ENCODE measurements at places on chromosomes 5 and 9. TPM values are rescaled to one million over a fixed set of nuclear protein-coding genes. Genes with fewer than 3 reads are reported as not detected.

DNA sequence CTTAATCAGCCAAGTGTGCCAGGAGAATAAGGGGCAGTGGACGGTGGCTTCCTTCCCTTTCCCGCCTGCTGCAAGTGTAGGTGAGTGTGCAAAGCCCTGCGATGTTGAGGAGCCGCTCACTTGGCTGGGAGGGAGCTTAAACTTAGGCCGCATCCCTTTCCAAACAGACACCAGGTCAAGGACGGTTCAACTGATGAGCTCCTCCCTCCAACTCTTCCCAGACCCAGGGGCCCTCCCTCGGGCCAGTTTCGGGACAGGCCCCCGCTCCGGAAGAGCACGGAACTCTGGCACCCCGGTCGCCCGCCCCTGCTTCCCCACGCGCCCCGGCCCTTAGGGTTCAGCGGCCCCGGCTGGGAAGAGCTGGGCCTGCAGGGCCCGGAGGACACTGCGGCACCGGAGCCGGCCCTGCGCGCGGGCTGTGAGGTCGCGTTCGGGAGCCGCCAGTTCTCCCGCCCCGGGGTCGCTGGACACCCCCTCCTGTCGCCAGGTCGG, 481 bp downstream of the MRPL36 start:
- DNase-seq: no peak

- DNase-seq: no peak
Measured at GRCh38 chr5:160384681-160385080, 14.3 kb upstream of the C1QTNF2 start.

- no peak for DNase-seq
Measured at GRCh38 chr9:105291938-105292337, 47.5 kb downstream of the SLC44A1 start.

DNA sequence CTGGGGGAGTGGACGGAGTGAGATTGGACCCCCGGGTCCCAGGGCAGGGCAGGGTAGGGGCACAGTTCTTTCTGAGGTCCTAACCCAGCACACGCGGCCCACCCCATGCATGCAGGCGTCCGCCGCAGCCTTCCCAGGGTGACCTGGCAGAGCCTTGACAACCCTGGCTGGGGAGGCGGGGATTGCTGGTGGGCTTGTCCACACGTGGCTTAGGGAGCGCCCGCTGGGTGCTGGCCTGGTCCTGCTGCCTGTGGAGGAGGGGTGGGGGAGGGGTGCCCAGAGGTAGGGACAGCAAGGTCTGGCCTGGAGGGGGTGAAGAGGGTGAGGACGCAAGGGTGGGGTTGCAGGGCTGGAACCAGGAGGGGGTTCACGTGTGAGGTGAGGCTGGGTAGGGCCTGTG, 6.0 kb downstream of the RXRA start:
- DNase-seq: peak; percentile 79

GRCh38 chr9:120424248-120424647, 155.7 kb downstream of the CDK5RAP2 start:
- no peak for DNase-seq

GRCh38 chr9:25449503-25449902, 228.7 kb downstream of the TUSC1 start:
- no peak for DNase-seq

GRCh38 chr5:168302785-168303184, 11.3 kb downstream of the WWC1 start:
- no peak for DNase-seq

The IL13 gene
- total RNA-seq: not detected

- no peak for DNase-seq
Measured at GRCh38 chr5:136396886-136397285, 31.5 kb upstream of the TRPC7 start.

- no peak for DNase-seq
Measured at GRCh38 chr5:116912221-116912620, 337.6 kb upstream of the SEMA6A start.

GRCh38 chr5:142426129-142427014, 101.6 kb upstream of the SPRY4 start:
- DNase-seq: no peak

DNA sequence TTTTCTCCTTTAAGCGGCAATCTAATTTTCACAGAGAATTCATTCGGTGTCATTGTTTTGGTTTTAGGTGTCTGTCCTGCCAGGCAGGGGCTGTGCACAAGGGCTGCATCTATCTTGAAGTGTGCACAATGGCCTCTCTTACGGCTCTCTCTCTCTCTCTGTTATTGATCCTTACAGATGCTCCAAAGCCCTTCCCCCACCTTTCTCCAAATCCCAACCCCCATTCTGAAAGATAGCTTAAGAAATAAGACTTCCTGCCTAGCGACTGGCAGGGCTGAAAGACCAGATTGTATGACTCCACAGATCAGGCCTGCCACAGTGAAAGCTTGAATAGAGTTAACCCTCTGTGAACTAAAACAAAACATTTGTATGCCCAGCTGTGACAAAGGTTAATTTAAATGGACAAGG, 86.5 kb upstream of the NR5A1 start:
- no peak for DNase-seq

DNA sequence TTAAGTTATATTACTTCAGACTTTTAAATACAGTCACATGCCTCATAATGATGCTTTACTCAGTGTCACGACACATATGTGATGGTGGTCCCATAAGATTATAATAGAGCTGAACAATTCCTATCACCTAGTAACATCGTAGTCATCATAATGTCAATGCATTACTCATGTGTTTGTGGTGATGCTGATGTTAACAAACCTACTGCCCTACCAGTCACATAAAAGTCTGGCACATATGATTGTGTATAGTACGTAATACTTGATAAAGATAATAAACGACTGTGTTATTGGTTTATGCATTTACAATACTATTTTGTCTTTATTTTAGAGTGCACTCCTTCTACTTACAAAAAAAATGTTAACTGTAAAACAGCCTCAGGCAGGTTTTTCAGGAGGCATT, 103.7 kb downstream of the PAM start:
- DNase-seq: no peak

The PCDHB3 gene
- not detected for total RNA-seq

The PCDHGA6 gene
- 1.0 TPM for total RNA-seq

DNA sequence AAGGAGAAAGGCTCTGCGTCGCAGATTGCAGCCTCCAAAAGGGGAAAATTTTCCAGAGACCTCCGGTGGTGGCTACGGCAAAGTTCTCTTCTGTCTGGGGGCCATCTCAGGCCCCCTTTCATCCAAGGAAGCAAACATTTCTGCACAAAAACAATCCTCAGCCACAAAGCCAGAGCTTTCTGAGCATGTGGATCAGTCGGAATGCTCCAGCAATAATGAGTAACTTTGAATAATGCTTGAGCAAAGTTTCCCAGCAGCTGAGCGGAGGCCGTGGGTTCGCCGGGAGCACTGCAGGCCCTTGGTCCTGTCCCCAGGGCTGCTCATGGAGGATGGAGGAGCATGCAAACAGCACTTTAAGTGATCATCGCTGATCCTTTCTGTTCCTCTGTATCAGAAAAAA, 60.2 kb upstream of the UNC5A start:
- no peak for DNase-seq

GRCh38 chr5:178108966-178109365, 4.4 kb upstream of the N4BP3 start:
- no peak for DNase-seq

DNA sequence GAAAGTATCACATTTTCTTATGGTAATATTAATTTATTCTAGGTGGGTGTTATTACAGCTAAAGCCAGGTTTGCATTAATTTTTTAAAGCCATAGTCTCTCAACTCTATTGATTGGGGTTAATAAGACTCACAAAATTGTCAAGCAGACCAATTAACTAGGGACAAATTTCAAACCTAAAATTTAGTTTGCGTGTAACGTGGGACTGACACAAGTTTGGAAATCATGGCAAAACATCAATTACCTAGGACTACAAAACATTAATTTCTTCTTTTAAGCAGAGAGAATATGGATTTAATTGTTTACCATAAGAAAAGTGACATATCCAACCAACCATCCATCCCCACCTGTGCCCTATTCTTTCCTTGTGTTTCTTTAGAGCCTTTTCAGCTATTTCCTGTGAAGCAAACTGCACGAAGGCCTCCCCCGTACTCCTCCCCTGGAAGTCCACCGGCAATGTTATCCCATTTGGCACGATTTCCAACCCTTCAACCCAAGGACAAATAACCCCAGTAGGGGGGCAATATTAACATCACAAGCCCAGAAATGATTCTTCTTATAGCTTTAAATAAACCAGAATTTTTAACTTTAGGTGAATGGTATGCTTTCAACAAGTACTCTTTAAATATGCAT, 4.4 kb downstream of the HNRNPH1 start:
- peak; percentile 13 for DNase-seq

The SLC6A19 gene
- total RNA-seq: 0.44 TPM

The BNC2 gene
- 0.80 TPM for total RNA-seq

- no peak for DNase-seq
Measured at GRCh38 chr5:133895979-133896845, 72.2 kb downstream of the C5orf15 start.

The CTXN3 gene
- total RNA-seq: not detected

GRCh38 chr5:150550286-150550685, 42.4 kb downstream of the NDST1 start:
- DNase-seq: no peak

GRCh38 chr5:148921350-148921749, 94.9 kb downstream of the ADRB2 start:
- DNase-seq: no peak

The FOXD4 gene
- total RNA-seq: not detected

- DNase-seq: no peak
Measured at GRCh38 chr5:135223891-135224625, 175.0 kb downstream of the MACROH2A1 start.

The ADAMTS13 gene
- 12.7 TPM for total RNA-seq

GRCh38 chr9:38160613-38161215, 91.7 kb upstream of the SHB start:
- DNase-seq: no peak

DNA sequence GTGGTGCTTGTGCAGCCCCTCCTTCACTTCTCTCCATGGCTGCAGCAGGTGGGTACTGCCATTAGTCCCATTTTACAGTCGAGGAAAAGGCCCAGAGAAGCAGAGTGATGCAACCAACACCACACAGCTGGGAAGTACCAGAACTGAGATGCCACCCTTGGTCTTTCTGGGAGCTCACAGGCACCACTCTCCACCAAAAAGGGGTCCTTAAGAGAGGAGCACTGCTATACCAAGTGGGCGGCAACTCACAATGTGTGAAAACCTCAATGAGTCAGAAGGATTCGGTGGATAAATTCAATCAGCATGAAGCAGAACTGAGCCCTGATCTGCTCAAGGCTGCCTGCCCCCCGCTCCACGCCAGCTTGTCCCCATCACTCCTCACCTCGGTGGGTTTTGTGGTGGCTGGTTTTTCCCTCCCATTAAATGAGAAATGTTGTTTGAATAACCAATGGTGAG, 213.7 kb downstream of the FSTL4 start:
- DNase-seq: no peak

- DNase-seq: no peak
Measured at GRCh38 chr5:177290816-177291596, 12.5 kb downstream of the RAB24 start.

The IL4 gene
- not detected for total RNA-seq

DNA sequence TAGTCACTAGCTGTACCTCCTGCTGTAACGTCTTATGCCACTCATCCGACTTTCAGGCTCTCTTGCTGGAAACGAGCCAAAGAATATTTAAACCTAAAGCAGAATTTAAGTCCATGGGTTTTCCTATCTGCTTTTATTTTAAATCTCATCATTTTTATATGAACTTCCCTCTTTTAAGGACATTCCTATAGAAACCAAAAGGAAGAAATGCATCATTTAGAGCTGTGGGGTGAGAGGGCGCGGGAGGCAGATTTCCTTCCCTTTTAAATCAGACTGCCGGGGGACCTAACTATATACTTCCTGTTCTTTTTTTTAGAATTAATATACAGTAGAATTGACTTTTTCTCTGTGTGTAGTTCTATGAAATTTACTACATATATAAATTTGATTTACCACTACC, 468.8 kb downstream of the BNC2 start:
- DNase-seq: no peak

DNA sequence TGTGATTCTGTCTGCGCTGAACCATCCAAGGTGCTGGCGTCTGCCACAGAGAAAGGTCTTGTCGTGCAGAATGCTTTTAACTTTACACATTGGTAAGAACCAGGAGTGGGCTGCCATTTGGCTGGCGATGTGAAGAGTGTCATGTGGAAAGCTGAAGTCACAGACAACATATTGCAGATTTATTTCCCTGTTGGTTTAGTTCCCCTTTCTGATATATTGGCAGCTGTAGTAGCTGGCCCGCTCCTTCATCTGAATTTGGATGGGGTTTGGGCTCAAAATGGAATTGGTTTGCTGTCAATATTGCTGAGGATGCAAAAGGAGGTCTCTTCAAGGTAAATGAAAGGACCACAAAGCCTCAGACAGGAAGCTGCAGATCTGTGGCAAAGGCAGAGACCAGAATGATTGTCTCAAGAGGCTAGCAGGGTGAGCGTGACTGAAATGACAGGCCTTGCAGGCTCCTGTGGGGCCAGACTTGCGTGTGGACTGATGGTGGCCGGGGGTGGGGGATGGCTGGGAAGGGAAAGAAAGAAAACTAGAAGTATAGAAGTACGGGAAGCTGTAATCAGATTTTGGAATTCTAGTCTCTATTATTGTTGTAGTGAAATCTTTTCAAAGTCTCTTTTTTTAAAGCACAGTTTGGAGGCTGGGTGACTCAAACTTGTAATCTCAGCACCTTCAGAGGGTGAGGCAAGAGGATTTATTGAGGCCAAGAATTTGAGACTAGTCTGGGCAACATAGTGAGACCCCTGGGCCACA, 25.1 kb upstream of the CD180 start:
- no peak for DNase-seq

GRCh38 chr9:75454043-75454442, 365.7 kb downstream of the OSTF1 start:
- DNase-seq: no peak

The NAIP gene
- total RNA-seq: 10.5 TPM

DNA sequence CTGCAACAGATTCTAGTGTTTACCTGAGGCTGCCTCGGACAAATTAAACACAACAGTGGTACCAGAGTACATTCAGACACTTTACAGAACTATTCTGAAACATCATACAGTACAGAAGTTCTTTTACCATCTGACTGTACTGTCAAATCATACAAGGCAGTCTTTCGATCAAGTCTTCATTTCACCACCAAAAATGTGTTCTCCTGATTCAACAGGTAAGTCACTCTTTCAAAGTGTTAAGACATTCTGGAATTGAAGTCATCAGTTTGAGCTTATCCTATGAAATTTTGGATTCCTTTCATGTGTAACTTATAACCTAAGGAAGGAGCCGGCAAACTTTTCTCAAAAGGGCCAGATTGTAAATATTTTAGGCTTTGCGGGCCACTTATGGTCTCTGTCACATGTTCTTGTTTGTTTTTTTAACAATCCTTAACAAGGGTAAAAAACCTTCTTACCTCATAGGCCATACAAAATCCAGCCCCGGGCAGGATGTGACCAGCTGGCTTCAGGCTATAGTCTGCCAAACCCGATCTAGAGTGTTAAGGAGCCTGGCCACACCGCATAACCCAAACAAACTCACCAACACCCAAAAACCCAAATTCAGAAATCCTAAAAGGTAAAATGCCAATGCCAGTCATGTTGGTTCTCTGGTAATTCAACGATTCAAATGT, 151.6 kb downstream of the DENND1A start:
- DNase-seq: no peak

DNA sequence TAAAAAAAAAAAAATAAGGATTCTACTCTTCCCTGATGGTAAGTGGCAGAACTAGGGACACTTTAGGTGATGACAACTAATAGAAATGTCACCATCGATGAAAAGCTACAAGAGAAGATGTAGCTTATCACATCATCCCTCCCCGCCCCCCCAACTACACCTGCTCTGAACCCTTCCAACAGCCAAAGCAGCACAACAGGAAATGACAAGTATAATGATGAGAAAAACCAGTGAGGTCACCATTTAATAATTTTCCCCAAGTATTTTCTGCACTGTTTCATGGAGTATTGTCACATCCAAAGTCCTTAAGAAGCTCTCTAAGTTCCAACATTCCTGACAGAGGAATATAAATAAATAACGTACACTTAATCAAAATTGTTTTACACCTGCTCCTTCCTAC, 221.4 kb downstream of the EFNA5 start:
- DNase-seq: no peak

All from right lobe of liver (tissue), 6 donors.